Activated CD4-positive, alpha-beta T cell treated with anti-CD3 and anti-CD28 coated beads, Interleukin-2, amount 50 U/mL, for 1 hour (primary cell): ENCODE measurements at places on chromosomes 2 and 18.

- DNase-seq, result peak; percentile 79
Observed at GRCh38 chr2:11129598-11130449, 25.4 kb upstream of the SLC66A3 start.

DNA sequence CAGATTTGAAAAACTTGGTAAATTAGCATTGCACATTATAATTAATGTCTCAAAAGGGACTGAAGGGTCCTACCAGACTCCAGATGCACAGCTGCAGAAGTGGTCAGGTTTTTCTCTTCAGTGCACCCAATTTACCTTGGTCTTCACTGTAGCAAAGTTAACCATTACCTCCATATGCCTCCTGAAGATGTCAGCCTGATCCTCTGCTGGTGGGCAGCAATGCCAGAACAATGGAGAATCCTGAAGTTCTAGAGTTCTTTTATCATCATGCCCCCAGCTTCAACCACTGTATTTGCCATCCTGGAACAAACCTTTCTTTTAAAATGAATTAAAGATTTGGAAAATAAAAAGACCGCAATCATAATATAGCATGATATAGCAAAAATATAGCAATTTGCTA, 1774.8 kb upstream of the CELF4 start:
- no peak for DNase-seq

DNA sequence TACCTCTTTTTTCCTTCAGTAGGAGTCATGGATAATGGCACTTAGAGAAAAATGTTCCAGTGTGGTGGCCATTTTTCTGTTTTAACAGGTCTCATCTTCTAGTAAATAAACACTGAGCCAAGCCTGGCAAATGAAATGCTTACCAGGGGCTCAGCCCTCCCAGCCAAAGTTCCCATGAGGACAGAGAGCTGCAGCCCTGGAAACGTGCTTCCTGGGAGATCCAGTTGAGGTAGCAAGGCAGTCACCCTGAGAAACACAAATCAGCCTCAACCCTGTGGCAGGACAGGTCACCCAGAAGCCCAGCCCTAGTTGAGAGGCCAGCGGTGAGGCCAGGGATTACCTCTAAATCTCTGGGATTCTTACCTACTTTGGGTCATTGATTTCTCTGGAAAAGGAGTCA, 140.1 kb downstream of the LNPK start:
- no peak for DNase-seq

DNA sequence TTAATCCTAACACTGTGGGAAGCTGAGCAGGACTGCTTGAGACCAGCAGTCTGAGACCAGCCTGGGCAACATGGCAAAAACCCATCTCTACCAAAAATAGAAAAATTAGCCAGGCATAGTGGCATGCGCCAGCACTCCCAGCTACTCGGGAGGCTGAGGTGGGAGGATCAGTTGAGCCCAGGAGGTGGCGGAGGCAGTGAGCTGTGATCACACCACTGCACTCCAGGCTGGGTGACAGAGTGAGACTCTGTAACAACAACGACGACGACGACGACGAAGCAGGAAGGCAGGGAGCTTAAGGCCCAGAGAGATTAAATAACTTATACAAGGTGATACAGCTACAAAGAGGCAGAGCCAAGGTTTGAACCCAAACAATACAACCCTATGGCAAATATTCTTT, 37.3 kb downstream of the CFAP36 start:
- no peak for DNase-seq

- no peak for DNase-seq
Observed at GRCh38 chr2:10504994-10505820, 57.1 kb upstream of the ODC1 start.

DNA sequence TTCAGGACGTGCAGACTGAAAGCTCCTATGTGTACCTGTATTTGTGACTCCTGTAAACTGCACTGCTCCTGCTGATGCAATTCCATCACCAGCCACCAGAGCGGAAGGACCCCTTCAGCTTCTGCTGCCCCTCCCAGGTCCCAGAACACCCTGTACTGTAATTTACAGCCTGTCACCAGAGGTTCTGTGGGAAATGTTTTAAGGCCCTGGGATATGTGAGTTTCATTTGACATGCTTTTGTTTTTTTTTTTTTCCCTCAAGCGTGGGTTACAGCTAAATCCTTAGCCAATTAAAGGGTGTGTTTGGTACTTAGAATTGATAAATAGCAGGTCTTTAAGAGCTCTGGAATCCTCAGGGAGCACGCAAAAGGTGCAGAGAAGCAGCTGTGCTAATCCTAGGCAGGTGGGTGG, 79.4 kb downstream of the KCTD1 start:
- DNase-seq, result no peak

DNA sequence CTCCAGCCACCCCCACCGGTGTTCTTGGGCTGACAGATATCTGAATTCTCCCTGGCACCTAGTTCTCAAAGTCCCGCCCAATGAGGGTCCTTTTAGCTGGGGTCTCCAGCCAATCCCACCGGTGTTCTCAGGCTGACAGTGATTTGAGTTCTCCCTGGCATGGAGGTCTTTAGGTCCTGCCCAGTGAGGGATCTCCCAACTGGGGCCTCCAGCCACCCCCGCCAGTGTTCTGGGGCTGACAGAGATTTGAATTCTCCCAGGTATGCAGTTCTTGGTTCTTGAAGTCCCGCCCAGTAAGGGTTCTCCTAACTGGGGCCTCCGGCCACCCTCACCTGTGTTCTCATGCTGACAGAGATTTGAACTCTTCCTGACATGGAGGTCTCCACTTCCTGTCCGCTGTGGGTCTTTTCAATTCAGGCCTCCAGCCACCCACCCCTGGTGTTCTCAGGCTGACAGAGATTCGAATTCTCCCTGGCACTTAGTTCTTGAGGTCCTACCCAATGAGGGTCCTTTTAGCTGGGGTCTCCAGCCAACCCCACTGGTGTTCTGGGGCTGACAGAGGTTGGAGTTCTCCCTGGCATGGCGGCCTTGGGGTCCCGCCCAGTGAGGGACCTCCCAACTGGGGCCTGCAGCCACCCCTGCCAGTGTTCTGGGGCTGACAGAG, 154.6 kb downstream of the ANKRD36 start:
- DNase-seq, result no peak

DNA sequence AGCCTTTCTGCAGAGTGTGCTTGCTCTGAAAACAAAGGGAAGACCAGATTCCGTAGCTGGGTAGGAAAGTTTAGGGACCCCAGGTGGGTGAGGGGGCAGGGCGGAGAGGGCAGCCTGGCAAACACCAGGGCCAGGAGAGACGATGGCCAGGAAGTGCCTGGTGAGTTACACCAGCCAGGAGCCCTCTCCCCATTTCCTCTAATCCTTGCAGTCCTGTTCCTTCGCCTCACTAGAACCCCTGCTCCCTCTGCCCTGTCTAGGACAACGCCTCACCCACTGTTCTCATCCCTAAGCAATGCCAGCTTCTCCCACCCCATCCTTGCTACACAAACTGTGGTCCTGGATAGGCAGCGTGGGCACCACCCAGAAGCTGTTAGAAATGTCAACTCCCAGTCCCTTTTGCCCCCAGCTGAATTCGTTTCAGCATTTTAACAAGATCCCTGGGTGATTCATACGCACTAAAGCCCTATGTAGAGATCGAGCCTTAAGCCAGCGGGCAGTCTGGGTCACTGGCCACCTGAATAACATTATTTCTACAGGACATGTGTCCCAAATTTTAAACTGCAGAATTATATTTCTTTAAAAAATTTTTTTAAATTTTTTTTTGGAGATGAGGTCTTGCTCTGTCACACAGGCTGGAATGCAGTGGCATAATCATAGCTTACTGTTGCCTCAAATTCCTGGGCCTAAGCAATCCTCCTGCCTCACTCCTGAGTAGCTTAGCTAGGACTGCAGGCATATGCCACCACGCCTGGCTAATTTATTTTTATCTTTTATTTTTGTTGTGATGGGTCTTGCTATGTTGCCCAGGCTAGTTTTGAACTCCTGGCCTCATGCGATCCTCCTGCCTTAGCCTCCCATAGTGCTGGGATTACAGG, 10.9 kb downstream of the WIPF1 start:
- no peak for DNase-seq

GRCh38 chr2:234339501-234339900, 157.4 kb downstream of the ARL4C start:
- DNase-seq, result no peak

GRCh38 chr2:120538691-120539423, 192.9 kb downstream of the INHBB start:
- no peak for DNase-seq

- no peak for DNase-seq
Observed at GRCh38 chr2:951224-952006, 766 bp downstream of the SNTG2 start.

- DNase-seq, result no peak
Observed at GRCh38 chr18:9905401-9905922, 8.4 kb upstream of the VAPA start.

- peak; percentile 33 for DNase-seq
Observed at GRCh38 chr2:27735263-27735904, 36.1 kb upstream of the MRPL33 start.

GRCh38 chr2:154375579-154375931, 322.9 kb upstream of the KCNJ3 start:
- no peak for DNase-seq

GRCh38 chr2:165475277-165476004, 5.9 kb downstream of the CSRNP3 start:
- DNase-seq, result no peak

- DNase-seq, result no peak
Observed at GRCh38 chr2:29761278-29761677, 160.1 kb downstream of the ALK start.

GRCh38 chr2:157839162-157839801, 36.8 kb downstream of the ACVR1 start:
- no peak for DNase-seq

- DNase-seq, result peak; percentile 94
Observed at GRCh38 chr2:231713730-231714638, 5.7 kb downstream of the PTMA start.

DNA sequence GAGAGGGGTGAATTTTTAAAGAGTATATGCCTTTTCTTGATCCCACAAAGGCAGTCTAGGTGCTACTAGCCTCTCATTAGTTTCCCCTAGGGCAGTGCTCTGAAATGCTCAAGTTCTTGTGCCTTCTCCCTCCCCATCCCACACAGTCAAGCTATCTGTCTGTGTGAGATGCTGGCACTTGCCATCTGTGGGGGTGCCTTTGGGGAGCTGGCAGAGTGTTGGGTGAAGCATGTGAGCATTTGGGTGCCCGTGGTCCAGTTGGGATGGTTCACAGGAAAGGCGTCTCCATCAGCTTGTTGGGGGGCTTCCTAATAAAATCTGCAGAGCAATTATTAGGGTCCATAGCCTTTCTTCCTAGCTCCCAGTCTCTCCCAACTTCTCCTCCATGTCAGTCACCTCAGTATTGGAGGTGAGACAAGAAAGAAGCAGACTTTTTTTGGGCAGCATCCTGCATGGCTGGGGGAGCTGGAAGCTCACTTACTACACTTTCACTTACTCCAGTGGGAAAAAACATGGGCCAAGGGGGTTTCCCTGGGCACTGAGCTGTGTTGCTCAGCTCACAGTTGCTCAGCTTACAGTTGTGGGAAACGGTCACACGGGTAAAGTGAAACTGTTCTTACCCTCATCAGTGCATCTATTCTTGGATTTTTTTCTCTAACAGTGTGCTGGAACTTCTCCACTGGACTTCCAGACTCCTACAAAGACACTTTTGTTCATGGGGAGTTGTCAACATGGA, 29.3 kb downstream of the COLEC11 start:
- DNase-seq, result no peak

- peak; percentile 47 for DNase-seq
Observed at GRCh38 chr2:8488001-8488738, 193.7 kb upstream of the ID2 start.

- DNase-seq, result no peak
Observed at GRCh38 chr18:24319757-24320156, 77.9 kb downstream of the OSBPL1A start.

GRCh38 chr2:121283670-121284462, 1.1 kb downstream of the TFCP2L1 start:
- no peak for DNase-seq

DNA sequence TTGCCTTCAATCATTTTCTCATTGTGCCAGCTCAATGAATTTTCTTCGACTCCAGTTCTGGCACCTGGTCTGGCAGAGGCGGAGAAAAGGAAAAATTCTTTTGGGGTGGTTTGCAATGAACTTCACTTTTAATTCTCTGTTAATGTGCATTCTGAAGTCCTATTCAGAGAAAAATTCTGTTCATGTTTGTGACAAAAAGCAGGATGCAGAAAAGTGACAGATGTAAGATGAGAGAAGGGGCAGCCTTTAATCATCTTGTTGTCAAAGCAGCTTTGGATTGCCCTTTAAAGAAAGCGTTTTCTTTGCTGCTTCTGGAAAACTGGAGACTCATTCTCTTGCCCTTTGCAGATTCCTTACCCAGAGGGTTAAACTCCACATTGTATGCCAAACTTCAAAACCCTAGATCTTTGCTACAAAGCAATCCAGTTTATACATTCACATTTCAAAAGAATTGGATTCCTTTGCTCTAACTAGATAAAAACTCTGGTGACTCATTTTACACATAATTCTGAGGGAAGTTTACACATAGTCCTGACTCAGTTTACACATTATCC, 94.6 kb upstream of the CAVIN2 start:
- DNase-seq, result no peak

DNA sequence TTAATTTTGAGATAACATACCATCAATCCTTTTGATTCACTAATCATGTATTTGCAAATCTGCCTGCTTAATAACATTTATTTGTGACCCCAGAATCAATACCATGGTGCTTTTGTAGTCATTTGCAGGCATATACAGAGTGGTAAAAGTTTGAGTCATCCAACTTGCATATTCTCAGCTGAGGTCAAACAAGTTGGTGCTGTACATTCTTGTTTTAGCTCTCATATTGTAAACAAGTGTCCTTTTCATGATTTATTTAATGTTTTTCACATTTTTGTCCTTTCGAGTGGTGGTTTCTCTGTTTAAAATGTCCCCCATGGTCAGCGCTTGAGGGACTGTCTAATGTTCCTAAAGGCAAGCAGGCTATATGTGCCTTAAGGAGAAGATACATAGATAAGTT, 17.5 kb downstream of the RAB27B start:
- no peak for DNase-seq

DNA sequence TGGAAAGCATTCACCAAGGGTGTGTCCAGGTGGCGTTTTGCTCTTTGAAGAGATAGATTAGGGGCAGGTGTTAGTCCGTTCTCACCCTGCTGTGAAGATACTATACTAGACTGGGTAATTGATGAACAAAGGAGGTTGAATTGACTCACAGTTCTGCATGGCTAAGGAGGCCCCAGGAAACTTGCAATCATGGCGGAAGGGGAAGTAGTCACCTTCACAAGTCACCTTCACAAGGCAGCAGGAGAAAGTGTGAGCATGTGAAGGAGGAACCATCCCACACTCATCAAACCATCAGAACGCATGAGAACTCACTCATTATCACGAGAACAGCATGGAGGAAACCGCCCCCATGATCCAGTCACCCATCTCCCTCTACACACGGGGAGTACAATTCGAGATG, 135.7 kb upstream of the NFATC1 start:
- no peak for DNase-seq
